Activated CD4-positive, alpha-beta memory T cell treated with anti-CD3 and anti-CD28 coated beads for 36 hours (primary cell): ENCODE measurements at places on chromosomes 2 and 18. TPM values are rescaled to one million over a fixed set of nuclear protein-coding genes. Genes with fewer than 3 reads are reported as not detected.

DNA sequence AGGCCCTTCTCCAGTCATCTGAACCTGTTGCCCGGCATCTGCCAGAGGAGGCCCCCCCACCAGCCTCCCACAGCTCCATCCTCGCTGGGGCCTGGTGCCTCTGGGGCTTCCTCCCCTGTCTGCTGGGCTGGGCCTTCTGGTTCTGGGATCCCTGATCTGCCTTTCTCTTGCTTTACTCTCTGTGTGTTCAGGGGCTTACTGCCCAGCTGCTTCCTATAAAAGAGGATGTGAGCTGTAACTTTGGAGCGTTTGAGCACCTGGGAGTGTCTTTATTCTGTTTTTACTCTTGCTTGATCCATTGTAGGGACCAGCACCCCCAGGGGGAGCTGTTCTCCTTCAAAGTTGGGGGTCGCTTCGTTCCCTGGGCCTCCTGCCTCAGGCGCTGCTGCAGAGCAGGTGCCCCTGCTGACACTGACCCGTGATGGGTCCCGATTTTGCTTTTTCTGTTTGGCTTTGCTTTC, 23.1 kb upstream of the FAHD2A start:
- H3K4me3 ChIP-seq: no peak overlapping the region
- H3K27me3 ChIP-seq: peaks cover 6% of the 10 kb centered on the region
- H3K27ac ChIP-seq: no peak overlapping the region
- DNase-seq: no peak
- no peaks in the 10 kb centered on the region for H3K36me3 ChIP-seq

GRCh38 chr18:22466608-22467395, 49.1 kb upstream of the CTAGE1 start:
- H3K27me3 ChIP-seq: no peaks in the 10 kb centered on the region
- H3K36me3 ChIP-seq: no peaks in the 10 kb centered on the region
- no peaks in the 10 kb centered on the region for H3K4me1 ChIP-seq
- H3K4me3 ChIP-seq: no peak overlapping the region
- H3K27ac ChIP-seq: no peak overlapping the region

The HOXD3 gene
- not detected for total RNA-seq

DNA sequence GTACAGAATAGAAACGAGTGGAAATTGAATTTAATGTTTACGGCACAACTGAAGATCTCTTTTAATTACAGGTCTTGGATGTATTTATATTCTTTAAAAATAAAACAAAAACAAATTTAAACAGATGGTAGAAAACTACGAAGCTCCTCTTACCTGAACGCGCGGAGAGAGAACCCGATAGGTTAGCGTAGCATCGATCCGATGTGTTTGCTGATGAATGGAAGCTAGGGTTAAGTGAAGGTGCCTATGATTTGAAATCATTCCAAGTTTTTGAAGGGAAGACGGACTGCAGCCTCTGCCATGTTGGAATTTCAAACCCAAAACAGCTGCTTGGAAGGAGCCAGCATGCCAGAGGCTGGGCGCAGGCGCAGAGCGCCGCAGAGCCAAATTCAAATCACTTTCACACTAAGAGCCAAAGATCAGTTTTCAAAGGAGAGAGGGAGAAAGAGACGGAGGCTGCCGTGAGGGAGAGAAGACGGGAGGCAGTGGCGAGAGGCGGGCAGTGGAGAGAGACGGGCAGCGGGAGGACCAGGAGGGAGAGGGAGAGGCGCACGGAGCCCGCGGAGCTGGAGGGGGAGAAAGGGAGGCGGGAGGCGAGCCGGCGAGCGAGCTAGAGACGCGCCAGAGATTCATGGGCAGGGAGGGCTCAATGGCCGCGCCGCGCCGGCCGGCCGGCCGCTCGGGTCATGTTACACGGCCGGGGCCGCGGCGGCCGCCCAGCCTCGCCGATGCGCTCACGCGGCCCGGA, at the start of gene FIGN:
Gene FIGN (minus strand): TSS at position 324 of the 748 bp plus-strand sequence. CDS start 1,081 bp downstream, outside the sequence.
- H3K27ac ChIP-seq: no peak within 1 kb of the TSS
- peaks cover 13% of the 10 kb centered on the region for H3K27me3 ChIP-seq
- no peaks in the 10 kb centered on the region for H3K36me3 ChIP-seq
- DNase-seq: no peak
- peaks cover 4% of the 10 kb centered on the region for H3K4me1 ChIP-seq

DNA sequence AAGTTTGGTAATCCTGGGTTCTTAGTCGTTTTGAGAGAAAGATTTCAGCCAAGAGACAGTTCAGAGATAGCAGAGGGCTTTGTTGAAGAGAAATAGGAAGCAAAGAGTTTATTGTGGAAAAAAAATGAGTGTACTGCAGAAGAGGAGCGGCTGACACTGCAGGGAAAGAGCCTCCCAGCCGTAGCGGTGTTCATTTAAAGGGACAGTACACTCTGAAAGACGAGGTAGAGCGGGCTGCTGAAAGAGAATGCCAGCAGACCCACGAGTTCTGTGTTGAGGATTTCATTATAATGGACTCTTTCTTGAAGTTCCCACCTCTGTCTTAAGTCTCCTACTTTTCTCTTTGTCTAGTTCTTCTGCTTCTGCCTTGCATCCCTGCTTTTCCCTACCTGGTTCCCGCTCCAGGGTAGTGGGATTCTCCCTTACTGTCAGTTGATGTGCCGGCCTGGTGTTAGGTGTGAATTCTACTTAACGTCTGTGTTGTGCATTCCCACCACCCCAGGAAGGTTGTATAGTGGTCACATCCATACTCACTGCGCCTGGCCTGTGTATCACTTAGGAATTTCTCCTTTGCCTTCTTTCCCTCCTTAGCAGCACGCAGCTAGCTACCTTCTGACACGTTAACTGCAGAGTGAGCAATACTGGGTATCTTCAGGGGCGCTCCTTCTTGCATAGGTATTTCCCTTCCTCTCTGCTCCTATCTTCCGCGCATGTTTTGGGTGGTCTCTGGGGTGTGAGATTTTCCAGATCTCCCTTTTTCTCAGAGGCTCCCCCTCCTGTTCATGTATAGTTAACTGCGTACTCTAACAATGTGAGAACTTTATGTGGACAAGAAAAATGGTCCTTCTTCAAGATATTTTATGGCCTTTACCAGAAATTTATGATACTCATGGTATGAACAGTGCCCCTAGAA, 164.5 kb downstream of the PTH2R start:
- H3K4me3 ChIP-seq: no peak overlapping the region
- H3K36me3 ChIP-seq: no peaks in the 10 kb centered on the region
- H3K27ac ChIP-seq: no peak overlapping the region
- H3K27me3 ChIP-seq: no peaks in the 10 kb centered on the region
- DNase-seq: no peak
